ENCODE measurements at places on chromosomes 5 and 9.

GRCh38 chr9:86975036-86975435, 27.7 kb upstream of the GAS1 start:
- DNase-seq: no peak

- DNase-seq: no peak
Observed at GRCh38 chr9:79700607-79701360, 129.0 kb downstream of the TLE4 start.

GRCh38 chr9:97659771-97660170, 26.1 kb downstream of the NCBP1 start:
- no peak for DNase-seq

DNA sequence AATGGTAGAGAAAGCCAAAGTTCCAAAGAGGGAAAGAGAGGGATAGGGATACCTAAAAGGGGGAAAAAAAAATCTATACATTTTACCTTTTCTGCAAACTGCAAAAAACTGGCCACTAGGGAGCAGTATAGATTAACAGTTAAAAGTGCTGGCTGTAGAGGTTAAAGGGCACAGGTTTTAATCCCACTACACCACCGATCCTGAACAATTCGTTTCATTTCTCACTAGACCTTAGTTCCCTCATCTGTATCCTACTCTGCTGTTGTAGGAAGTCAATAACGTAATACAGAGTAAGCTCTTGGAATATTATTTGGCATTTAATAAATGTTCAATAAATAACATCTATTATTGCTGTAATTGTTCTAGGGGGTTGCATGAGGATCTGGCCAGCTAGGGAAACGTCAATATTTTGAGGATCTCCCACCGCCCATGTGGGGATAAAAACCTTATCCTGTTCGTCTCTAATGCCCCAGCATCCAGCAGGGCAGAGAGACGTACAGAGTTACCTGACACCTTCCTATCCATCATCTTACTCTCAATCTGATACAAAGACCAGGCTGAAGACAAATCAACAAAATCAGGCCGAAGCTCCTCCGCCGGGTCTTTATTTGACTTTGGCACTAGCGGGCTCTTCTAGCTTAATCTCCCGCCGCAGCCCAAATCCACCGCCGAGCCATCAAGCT, 757 bp downstream of the CDC26 start:
- DNase-seq: no peak

GRCh38 chr5:50711280-50711679, 44.8 kb downstream of the PARP8 start:
- peak; percentile 4 for DNase-seq

- DNase-seq: no peak
Observed at GRCh38 chr9:105421864-105422263, 26.0 kb upstream of the FSD1L start.

DNA sequence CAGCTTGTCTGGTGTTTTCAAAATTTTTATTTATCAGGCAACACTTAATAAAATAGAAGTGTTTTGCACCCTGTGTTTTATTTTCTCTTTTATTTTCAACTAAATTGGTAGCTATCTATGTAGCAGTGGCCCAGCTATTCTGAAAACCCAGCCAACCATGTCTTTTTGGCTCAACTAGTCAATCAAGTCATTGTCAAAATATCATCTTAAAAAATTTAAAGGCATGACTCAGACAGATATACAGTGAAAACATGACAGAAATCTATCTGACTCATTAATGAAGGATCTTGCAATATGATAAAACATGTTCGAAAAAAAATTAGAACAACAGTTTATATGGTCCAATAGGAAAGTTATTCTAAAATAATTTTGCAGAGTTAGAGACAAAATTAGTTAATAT, 75.1 kb downstream of the HSD17B4 start:
- DNase-seq: no peak

DNA sequence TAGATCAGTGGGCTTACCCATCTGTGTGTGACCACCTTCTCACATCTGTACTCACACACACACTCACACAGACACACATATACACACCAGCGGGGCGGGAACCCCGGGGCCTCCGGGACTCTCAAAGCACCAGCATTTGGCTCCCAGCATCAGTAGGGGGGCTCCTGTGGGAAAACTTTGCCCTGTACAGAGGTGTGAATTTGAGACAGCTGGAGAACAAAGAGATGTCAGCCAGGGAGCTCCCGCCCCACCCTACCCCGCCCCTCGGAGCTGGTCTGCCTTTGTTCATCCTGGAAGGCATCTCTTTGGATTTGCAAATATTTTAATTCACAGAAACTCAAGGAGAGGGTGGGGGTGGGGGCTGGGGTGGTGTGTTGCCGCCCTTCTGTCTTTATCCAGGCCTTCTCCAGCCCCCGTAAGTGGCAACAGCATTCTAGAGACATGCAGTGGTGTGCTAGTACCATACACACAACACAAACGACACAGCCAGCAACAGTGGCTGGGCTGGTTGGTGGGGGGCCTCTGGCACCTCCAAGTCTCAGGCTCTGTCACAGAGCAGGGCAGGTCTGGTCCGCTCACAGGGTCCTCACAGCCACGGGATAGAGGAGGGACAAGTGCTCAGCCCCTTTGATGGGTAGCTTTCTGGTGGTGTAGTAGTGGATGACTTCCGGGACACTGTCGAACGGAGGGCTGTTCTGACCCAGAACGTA, 15.5 kb upstream of the SLC25A51 start:
- no peak for DNase-seq

DNA sequence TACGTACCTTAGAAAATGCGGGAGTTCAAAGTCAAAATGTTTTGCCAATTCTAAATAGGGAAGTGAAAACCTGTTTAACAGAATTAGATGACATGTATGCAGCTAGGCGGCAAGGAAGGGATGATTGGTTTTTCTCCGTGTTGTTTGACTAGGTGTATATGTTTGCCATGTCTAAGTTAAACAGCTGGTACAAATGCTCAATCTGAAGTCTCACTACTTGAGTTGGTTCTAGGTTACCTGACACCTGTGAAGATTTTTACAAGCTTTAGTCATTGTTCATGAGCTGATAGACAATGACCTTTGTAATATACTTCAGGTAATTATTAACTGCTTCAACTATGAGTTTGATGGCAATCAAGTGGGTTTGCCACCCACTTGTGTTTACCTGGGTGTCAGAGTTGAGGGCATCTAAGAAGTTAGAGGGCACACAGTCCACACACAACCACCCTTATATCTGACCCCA, 74.3 kb downstream of the SLC44A1 start:
- DNase-seq: no peak

DNA sequence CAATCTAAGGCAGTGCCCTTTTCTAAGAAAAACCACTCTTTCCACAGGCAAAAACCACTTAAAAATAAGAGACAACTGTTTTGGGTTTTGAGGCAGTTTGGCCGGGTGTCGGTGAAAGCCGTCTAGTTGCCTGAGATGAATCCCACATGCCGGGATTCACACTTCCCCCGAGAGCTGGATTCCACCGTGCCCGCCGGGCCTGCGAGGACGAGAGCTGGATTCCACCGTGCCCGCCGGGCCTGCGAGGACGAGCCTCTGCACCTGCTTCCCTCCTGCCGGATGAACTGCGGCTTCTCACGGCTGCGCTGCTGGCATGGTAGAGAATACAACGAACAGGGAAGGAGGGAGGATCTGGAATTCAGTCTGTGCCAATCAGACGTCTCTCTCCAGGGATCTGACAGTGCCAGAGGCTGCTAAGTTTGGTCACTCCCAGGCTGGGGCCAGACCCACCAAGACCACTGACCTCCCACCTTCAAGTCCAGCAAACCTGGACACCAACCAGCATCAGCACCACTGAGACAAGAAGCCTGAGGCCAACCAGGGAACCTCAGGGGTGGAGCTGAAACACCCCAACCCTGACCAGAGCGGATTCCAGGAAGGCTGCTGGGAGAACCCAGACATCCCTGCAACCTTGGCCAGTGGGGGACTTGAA, 23.0 kb downstream of the VAV2 start:
- DNase-seq: no peak

DNA sequence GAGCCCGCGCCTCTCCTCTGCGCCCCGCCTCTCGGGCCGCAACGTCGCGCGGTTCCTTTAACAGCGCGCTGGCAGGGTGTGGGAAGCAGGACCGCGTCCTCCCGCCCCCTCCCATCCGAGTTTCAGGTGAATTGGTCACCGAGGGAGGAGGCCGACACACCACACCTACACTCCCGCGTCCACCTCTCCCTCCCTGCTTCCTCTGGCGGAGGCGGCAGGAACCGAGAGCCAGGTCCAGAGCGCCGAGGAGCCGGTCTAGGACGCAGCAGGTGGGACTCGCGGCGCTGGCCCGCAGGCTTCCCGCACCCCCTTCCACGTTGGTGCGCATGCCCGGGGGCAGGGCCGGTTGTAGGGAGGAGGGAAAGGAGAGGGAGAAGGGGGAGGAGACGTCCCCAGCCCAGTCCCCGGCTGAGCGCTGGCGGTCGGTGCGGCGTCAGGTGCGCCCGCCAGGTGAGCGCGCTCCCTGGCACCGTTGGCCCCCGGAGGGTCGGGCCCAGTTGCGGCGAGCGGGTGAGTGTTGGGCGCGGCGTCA, at the start of gene OCLN:
Gene OCLN (plus strand): TSS at position 400 of the 532 bp plus-strand sequence. CDS start 11,455 bp downstream, outside the sequence.
- no peak for DNase-seq

DNA sequence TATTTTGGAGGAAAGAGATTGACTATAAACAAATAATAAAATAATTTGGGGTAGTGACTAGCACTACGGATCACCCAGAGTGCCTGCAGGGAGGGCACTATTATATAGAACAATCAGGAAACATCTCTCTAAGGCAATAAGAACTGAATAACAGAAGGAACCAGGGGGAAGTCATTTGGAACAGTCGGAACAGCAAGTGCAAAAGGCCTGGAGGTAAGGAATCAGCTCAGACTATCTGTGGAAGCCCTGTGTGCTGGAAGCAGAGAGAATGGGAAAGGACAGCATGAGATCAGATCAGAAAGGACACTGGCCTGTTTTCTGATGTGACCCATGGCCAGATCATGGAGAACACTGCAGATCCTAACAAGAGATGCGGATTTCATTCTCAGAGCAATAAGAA, 357.6 kb downstream of the EFNA5 start:
- DNase-seq: no peak

GRCh38 chr5:5497152-5497788, 74.8 kb downstream of the ICE1 start:
- DNase-seq: no peak

GRCh38 chr5:144464306-144464705, 293.6 kb downstream of the KCTD16 start:
- no peak for DNase-seq

- DNase-seq: no peak
Observed at GRCh38 chr9:122226142-122226757, 2.5 kb downstream of the LHX6 start.

- no peak for DNase-seq
Observed at GRCh38 chr9:111038331-111039230, at the start of gene LPAR1. TSS of gene LPAR1 (minus strand) at chr9:111038470. CDS start at chr9:110972117, 66,353 bp downstream.

- no peak for DNase-seq
Observed at GRCh38 chr9:88772575-88772974, 218.7 kb upstream of the S1PR3 start.

- no peak for DNase-seq
Observed at GRCh38 chr5:130155345-130156011, 251.2 kb downstream of the CHSY3 start.

GRCh38 chr9:27053369-27054022, 48.0 kb upstream of the LRRC19 start:
- no peak for DNase-seq

DNA sequence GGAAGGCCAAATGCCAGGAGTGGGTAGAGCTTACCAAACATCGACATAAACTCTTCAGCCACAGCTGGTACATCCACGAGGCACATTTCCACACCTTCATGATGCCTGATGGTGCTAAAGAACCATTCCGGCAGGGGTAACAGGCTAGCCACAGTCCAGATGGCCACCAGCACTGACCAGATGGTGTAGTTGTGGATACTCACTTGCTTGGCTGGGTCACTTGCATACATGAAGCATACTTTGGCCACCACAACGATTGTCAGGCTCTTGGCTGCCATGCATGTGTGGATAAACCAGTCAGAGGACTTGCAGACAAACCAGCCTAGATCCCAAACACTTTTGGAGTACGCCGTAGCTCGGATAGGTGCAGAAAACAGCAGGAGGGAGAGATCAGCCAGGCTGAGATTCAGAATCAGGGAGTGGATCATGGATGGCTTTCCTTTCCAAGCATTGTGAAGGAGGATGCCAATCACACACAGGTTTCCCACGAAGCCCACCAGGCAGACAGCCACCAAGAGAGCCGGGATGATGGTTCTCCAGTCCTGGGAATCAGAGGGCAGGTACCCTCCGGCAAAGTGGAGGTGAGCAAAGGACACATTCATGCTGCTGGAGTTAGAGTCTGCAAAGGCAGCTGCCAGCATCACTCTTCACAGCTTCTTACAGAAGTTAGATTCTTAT, 378 bp downstream of the GPR151 start:
- DNase-seq: no peak

DNA sequence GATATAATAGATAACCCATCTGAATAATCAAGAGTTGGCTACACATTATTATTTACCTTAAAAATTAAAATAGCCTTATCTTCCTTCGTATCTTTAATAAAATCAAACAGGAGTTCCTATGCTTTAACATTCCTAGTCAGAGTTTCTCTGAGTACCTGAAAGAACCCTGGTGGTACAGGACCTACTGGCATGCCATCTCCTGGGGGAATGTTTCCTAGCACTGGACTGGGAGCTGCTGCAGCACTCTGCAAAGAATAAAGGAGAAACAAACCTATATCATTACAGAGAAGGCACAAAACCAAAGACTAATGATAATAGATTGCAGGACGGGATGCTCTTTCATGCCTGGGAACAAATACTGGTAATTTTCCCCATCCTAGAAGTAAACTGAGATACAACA, 119.5 kb upstream of the ACOT12 start:
- no peak for DNase-seq

- DNase-seq: no peak
Observed at GRCh38 chr9:105426657-105427056, 21.2 kb upstream of the FSD1L start.

DNA sequence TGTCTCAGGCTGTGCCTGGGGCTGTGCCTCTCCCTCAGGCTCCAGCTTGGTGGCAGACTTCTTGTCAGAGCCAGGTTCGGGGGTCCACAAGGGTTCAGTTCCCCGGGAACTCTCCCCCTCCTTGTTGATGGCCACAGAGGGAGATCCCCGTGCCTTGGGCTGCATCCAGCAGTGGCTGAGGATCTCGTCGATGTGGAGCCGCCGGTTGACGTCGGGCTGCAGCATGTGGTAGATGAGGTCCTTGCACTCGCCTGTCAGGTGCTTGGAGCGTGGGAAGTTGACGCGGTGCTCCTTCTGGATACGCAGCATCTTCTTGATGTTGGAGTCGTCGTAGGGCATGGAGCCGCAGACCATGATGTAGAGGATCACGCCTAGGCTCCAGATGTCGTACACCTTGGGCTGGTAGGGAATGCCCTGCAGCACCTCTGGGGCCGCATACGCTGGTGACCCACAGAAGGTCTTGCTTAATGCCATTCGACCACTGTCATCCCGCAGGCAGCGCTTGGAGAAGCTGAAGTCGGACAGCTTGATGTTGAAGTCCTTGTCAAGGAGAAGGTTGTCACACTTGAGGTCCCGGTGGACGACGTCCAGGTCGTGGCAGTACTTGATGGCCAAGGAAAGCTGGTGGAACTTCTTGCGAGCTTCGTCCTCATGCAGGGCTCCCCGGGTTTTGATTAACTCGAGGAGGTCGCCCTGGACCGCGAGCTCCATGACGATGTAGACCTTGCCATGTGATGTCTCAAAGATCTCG, 752 bp downstream of the TSSK1B start:
- no peak for DNase-seq

Data from stimulated activated CD4-positive, alpha-beta T cell treated with anti-CD3 and anti-CD28 coated beads, Interleukin-1b, Interleukin-23, amount 100 ng/mL, for 1 hour (primary cell).